ENCODE measurements at places on chromosomes 6 and 20. TPM values are rescaled to one million over a fixed set of nuclear protein-coding genes. Genes with fewer than 3 reads are reported as not detected.

DNA sequence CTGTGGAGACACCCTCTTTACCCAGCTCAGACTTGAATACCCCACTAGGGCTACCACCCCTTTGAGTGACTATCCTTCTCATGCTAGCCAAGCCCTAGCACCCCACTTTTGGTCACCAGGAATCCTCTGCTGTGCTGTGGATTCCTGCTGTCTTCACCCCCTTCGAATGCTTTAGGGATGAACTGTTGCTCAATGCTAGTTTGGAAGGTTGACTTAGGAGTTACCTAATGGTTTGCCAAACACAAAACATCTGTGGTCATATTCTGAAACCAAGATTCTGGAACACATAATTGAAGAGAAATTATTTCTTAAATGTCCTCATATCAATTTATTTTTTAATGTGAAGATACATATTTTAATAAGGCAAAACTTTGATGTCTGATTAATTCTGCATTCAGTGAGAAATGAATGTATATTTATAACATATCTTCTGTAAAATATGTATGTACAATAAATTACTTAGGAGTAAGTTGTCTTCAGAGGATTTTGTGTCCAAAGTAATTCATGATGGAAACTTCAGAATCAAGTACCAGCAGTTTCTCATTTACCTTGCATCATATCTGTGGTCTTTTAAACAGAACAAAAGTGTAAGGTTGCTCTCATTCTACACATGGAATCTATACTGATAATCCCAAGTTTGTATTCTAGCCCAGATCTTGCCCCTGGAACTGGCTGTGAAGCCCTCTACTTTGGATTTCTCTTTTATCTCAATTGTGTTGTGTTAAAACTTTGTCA lies 46.9 kb downstream of the TMEM200A start:
- H3K4me1 ChIP-seq = peaks cover 8% of the 10 kb centered on the region
- no peaks in the 10 kb centered on the region for H3K27me3 ChIP-seq
- H3K27ac ChIP-seq = no peak overlapping the region

GRCh38 chr6:130377371-130377770 lies 11.6 kb downstream of the TMEM200A start:
- no peak for DNase-seq
- no peak overlapping the region for H3K4me3 ChIP-seq
- H3K27me3 ChIP-seq = no peaks in the 10 kb centered on the region
- peaks cover 1% of the 10 kb centered on the region for H3K36me3 ChIP-seq

- no peaks in the 10 kb centered on the region for H3K4me1 ChIP-seq
- no peak for DNase-seq
- peaks cover 4% of the 10 kb centered on the region for H3K27me3 ChIP-seq
- H3K4me3 ChIP-seq = no peak overlapping the region
- H3K36me3 ChIP-seq = no peaks in the 10 kb centered on the region
- no peak overlapping the region for H3K27ac ChIP-seq
Measured at GRCh38 chr20:2829376-2829775, 11.1 kb downstream of the PCED1A start.

GRCh38 chr6:141267420-141267819 lies 865.3 kb upstream of the GJE1 start:
- no peak for DNase-seq
- no peak overlapping the region for H3K4me3 ChIP-seq
- H3K36me3 ChIP-seq = no peaks in the 10 kb centered on the region
- no peaks in the 10 kb centered on the region for H3K27me3 ChIP-seq
- no peak overlapping the region for H3K27ac ChIP-seq

GRCh38 chr6:46381579-46381978 lies 109.7 kb downstream of the RCAN2 start:
- no peak overlapping the region for H3K27ac ChIP-seq
- no peaks in the 10 kb centered on the region for H3K36me3 ChIP-seq
- H3K4me1 ChIP-seq = no peaks in the 10 kb centered on the region
- no peaks in the 10 kb centered on the region for H3K27me3 ChIP-seq
- DNase-seq = no peak

GRCh38 chr20:4560667-4561066 lies 161.0 kb upstream of the PRND start:
- peaks cover 7% of the 10 kb centered on the region for H3K4me1 ChIP-seq
- H3K4me3 ChIP-seq = no peak overlapping the region
- H3K36me3 ChIP-seq = no peaks in the 10 kb centered on the region
- DNase-seq = peak; percentile 97
- H3K27ac ChIP-seq = no peak overlapping the region
- no peaks in the 10 kb centered on the region for H3K27me3 ChIP-seq

GRCh38 chr6:156319707-156320106 lies 457.5 kb upstream of the ARID1B start:
- H3K4me1 ChIP-seq = no peaks in the 10 kb centered on the region
- no peak overlapping the region for H3K4me3 ChIP-seq
- no peaks in the 10 kb centered on the region for H3K27me3 ChIP-seq
- no peaks in the 10 kb centered on the region for H3K36me3 ChIP-seq
- DNase-seq = no peak

CCDC28A gene
- total RNA-seq = 20.3 TPM
